Activated CD4-positive, alpha-beta T cell treated with anti-CD3 and anti-CD28 coated beads, Interleukin-2, amount 50 U/mL, for 4 hours (primary cell): ENCODE measurements at places on chromosomes 1 and 21.

DNA sequence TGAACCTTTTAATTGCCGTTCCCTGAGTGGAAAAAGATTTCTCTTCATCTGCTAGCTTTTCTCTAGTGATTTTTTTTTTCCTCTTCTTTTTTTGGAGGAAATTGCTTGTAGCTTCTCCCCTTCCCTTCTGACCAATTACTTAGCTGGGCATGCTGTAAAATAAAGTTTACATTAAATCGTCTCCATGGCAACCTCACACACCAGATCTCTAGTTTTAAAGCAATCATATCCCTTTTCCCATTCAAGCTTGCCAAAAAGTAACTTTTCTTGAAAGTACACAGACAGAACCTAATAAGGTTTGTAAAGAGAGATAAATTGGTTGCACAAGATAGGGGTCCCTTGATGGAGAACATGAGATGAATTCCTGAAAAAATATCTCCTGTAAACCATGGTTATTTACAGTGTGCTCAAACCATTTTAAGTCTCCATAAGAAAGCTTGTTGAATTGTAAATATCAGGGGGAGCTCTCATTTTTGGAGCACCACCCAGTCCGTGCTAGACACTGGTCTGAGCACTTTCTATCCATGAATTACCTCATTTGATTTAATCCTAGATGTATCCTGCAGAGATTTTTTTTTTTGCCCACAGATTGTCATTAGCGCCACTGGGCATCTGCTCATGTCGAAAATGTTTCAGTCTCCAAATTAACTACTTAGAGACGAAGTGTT lies 32.6 kb upstream of the HTR1D start:
- DNase-seq = no peak

DNA sequence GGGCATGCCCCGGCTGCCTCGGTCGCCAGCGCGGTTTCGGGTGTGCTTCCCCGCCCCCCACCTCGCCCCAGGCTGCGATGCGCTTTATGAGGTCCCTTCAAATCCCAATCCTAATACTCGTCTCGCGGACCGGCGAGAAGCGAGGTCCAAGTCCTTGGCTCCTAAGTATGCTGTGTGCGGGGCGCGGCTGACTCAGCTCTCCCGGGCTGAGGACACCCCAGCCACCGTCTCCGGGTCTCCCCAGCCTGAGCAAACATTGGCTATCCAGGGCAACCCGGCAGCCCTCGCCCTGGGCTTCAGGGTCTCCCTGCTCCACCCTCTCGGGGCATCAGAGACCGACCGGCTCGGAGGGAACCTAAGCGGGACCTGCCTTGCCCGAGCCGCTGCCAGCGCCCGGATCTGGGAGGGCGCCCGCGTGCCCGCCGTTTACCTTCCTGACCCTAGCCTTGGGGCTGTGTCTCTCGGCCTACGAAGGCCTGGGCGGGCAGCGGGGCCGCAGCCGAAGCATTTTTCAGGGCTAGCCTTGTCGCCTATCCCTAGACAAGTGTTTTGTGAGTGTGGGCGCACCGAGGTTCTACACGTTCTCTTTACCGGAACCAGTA lies 1.2 kb downstream of the ITPKB start:
- DNase-seq = peak; percentile 34

DNA sequence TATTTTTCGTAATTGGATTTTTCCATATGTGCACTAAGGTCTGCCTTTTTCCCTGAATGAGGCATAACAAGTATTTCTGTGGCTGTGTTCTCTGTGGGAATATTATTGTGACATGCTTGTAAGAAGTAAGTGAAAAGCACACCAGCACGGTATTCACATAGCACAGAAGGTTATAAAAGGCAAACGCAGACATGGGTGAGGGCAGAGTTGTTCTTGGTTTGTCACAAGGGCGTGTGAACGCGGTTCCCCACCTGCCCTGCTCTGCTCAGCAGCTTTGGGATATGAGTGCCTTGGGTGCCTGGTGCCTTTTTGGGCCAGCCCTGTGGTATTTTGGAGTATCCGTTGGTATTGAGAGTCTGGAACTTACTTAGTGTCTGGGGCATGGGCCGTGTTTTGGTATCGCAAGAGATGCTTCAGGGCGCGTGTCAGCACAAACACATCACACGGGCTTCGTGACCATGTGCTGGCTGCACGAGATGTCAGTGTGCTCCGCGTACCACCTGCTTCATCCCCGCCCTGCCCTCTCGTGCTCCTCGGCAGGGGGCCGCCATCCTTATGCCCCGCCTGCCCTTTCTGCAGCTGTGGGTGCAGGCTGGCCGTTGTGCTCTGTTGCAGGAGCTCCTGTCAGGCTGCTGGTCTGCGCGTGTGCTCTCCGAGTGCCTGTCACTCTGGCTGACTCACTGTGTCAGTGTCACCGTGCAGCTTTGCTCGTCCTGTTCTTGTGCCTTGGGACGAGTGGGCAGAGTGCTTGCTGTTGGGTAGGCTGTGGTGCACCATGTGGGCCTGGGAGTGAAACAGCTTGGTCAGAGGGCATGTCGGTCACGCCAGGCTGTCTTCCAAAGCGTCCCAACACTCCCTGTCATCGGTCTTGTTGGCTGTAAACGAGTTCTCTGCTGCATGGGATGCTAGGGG lies 15.0 kb downstream of the SKI start:
- no peak for DNase-seq

DNA sequence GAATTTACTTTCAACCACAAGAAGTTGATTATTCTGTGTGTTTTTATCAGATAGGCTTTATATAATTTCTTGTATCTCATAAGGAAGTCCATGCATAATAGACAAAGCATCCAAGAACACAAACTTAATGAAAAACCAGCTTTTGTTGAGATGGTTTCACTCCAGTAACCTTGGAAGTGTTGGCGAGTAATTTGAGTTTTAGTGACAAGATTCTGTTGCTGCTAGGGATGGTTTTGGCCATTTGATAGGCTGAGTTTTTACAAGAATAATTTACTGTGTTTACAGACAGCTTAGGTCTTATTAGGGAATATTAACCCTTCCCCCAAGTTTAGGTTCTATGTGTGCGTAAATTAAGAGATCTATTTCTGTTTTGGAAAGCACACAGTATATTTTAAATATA lies 513.6 kb downstream of the USP25 start:
- no peak for DNase-seq

- DNase-seq = no peak
Observed at GRCh38 chr21:24832961-24833360, 774.3 kb downstream of the MRPL39 start.

DNA sequence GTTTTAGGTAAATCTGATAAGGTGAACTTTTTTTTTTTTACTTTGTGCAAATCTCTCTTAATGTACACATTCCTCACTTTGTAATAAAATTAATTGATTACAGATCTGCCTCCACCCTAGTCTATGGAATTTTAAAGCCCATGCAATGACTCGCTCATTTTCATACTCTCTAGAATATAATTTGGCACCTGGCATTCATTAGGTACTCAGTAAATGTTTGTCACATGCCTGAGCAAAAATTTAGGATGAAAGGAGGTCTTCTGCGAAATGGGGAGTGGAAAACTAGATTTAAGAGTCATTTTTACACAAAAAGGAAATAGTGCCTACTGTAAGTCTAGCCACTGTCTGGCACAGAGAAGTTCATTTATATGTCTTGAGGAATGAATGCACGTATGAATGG lies 350.1 kb downstream of the DPYD start:
- no peak for DNase-seq

- DNase-seq = no peak
Observed at GRCh38 chr1:147924813-147925212, 3.4 kb upstream of the GPR89B start.

GRCh38 chr1:235329139-235329902 lies 951 bp downstream of the GGPS1 start:
- peak; percentile 20 for DNase-seq

DNA sequence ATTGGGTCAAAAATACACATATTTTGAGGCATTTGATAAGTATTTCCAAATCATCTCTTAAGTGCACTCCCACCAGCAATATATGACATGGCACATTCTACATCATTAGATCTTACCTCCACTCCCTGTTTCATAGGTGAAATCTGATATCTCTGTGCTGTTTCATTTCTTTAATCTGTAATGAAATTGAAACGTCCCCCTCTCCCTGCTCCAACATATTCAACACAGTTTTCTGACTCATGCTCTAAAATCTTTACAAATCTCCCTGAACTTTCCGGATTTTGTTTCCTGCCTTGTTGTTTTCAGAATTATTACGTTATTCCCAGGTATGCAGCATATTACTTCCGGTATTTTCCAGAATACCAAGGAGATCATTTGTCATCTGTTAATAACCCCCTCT lies 66.1 kb upstream of the AKT3 start:
- no peak for DNase-seq

DNA sequence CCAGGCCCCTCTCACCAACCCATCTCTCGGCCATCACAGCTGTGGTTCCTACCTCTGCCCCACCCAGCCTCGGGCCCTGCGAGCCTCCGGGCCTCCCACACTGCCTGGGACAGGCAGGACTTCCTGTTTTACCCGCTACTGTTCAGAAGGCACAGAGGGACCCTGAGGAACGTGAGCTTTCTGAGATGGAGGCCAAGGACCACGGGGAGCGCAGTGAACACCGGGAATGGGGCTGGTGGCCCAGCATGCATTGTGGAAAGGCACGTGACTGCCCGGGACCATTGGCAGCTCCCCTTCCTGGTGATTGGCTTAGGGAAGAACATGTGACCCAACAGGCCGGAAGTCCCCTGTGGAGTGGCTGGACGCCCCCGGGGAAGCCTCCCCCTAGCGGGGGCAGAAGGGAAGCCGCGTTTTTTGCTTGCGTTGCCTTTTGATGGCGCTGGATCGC lies 7.0 kb downstream of the S100B start:
- DNase-seq = no peak

DNA sequence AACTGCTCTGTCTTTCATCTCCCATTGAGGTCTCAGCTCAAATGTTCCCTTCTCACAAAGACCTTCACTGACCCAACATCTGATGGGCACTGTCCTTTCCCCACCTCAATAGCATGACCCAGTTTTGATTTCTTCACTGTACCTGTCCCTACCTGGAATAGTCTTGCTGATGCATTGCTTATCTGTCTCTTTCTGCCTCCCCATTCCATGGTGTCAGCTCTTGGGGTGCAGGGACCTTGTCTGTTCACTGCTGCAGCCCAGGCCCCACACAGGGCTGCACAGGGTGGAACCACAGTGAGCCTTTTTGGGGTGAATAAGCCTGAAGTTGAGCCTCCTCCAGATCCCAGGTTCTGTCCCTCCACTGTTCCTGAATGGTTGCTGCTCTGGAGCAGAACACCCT lies 414.9 kb downstream of the PTPRU start:
- no peak for DNase-seq
